Activated gamma-delta T cell treated with anti-CD3 and anti-CD28 coated beads, Interleukin-2, amount 50 U/mL, for 16 hours (primary cell): ENCODE measurements at places on chromosomes 6 and 20.

GRCh38 chr20:24747881-24748595 is 201.0 kb upstream of the CST7 start:
- no peak for DNase-seq

GRCh38 chr6:80544976-80545722 is 438.7 kb downstream of the BCKDHB start:
- no peak for DNase-seq

- DNase-seq: no peak
Observed at GRCh38 chr20:61887596-61888093, 178.0 kb downstream of the TAF4 start.

DNA sequence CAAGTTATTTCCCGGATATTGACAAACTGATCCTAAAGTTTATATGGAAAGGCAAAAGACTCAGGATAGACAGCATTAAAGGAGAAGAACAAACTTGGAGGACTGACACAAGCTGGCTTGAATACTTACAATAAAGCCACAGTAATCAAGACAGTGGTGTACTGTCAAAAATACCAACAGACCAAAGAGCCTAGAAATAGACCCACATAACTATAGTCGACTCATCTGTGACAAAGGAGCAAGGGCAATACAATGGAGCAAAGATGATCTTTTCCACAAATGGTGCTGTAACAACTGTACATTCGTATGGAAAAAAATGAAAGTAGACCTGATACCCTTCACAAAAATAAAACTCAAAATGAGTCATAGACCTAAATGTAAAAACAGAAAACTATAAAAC is 46.0 kb downstream of the ABHD12 start:
- DNase-seq: no peak

DNA sequence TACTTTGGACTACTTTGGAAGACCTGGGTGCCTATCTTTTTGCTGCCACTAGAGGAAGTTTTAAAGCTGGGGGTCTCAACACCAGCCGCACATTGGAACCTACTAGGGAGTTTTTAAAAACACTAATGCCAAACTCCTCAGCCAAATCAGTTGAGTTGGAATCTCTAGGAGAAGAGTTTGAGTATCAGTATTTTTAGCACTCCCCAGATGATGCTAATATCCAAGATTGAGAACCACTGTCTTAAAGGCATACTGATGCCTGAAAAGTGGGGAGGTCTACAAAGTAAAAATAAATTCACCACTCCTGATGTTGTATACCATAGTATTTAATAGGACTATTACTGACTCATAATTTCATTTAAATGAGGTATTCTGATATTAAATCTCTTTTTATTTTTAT is 62.9 kb upstream of the COL21A1 start:
- no peak for DNase-seq

DNA sequence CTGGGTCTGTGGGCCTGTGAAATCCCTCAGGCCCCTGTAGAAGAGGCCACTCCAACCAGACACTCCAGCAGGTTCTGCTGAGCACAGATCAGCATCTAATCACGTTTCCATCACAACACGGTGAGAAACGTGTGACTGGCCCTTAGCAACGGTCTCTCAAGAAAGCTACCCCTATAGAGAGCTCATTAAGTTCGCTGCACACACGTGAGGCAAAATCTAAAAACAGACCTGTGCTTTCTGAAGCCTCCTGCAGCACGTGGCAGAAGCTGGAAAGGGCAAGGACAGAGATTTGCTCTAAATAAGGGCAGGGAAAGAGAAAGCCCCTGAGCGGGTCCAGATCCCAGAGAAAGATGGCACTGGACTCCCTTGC is 56.5 kb downstream of the GPR6 start:
- DNase-seq: no peak

DNA sequence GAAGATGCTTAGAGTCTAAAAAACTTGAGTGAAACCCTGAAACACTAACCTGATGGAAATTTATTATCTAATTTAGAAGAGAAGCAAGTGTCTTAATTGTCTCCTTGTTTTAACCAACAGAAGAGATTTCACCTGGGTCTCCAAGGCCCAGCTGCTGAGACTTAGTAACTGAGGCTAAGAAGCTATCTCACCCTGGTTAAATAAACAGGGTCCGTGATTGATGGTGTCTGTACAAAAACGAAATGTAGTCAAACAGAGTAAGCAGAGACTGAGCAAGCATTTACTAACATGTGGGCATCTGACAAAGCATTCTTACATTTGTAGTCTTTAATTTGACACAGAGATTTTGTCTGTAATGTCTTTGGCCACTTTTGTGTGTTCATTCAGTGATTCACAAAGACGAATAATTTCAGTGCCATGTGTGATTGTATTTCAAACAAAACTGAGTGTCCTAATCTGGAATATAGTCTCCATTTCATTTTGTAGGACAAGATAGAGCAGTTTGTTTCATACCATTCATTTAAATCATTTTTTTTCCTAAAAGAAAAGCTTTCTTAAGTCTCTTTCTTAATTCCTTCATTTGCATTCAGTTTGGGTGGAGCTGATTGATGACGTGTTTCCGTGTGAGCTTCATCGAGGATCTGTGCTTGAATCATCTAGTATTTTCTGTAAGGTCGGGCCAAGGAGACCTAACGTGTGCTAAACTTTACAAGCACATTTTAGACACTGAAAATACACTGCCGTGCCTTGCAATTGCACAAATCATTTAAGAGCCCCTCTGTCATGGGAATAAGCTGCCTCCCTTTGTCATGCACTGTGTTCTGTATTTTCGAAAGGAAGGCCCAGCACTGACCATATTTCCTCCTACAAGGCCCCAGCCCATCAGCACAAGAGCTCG is 170.6 kb upstream of the QKI start:
- no peak for DNase-seq

DNA sequence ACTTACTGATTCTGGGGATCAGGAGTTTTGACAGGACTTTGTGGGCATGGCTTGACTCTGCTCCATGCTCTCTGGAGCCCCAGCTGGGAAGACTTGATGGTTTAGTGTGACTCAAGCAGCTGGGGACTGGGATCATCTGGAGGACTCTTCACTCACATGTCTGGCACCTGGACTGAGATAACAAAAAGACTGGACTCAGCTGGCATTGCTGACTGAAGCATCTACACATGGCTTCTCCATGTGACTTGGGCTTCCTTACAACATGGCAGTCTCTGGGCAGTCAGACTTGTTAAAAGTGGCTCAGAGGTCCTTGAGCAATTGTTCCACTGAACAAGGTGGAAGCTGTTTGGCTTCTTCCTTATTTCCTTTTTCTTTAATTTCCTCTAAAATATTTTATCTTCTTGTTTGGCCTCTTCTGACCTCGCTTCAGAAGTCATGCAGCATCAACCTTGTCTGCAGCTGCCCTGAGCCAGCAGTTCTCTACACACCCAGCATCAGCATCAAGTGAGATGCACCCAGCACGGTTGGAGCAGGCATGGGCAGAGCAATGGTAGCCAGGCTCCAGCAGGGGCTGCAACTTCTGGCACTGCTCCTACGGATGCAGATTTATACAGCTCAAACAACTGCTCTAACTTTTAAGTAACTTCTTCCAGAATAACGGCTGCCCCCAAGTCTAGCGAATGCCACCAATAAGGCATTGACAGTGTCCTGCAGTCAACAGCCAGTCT is 5.6 kb upstream of the HM13 start:
- DNase-seq: no peak

GRCh38 chr6:45555981-45556771 is 178.4 kb upstream of the SUPT3H start:
- no peak for DNase-seq

DNA sequence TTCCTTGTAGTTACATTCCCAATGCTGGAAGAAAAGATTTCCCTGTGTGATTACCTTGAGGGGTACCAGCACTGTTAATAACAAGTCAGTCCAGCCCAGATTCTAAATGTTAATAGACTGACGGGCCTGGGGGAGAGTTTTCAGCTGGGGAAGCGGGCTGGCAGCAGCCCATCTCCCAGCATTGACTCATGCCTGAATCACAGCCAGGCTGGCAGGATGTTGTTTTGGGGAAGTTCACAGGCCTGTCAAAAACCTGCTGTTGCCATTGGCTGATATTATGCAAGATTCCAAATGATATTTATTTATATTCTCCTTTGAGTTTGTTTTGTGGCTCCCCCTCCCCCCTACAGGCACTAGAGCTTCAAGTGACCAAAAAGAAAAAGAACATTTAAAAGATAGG is 213.9 kb upstream of the CNR1 start:
- no peak for DNase-seq

DNA sequence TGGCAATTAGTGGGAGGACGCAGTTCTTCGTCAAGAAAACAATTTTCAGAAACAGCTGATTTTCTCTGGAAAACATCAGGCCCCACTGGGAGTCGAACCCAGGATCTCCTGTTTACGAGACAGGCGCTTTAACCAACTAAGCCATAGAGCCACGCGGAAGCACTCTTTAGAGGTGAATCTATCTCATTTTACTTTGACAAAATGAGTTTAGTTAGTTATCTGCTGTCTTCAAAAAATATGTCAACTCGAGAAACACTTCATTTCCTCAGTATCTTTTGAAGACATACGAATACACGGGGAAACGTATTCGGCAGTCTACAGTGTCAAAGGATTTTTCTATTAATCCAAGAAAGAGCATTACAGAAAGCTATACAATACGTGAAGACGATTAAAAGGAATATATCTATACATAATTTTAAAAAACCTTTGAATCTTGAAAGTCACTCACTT is 26.7 kb downstream of the GPX6 start:
- DNase-seq: no peak

DNA sequence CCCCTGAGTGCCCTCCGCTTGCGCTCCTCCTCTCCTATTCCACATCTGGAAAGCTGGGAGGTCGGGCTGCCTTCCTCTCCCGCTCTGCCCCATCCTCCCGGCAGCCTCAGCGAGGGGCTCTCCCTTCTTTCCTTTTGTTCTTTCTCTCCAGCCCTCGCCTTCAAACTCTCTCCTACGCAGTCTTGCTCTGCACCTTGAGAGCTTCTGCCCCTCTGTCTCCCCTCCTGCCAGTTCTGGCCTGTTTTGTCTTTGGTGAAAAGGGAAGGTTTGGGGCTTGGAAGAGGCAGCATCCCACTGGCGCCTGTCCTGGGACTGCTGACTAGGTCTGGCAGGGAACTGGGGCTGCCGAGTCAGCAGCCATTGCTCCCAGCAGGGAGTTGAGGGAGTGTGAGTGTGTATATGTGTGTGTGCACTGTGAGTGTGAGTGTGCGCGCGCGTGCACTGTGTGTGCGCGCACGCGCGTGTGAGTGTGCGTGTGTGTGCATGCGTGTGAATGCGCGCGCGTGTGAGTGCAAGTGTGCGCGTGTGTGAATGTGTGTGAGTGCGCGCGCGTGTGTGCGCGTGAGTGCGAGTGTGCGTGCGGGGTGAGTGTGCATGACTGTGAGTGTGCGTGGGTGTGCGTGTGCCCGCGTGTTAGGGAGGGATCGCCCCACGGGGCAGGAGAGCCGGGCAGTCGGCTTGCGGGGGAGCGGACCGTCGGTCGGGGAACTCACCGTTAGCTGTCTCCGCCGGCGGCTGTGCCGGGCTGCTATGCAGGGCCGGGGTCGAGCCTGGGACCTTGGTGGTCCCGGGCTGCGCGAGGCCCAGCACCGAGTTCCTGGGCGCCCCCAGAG is 523 bp downstream of the CPXM1 start:
- no peak for DNase-seq

DNA sequence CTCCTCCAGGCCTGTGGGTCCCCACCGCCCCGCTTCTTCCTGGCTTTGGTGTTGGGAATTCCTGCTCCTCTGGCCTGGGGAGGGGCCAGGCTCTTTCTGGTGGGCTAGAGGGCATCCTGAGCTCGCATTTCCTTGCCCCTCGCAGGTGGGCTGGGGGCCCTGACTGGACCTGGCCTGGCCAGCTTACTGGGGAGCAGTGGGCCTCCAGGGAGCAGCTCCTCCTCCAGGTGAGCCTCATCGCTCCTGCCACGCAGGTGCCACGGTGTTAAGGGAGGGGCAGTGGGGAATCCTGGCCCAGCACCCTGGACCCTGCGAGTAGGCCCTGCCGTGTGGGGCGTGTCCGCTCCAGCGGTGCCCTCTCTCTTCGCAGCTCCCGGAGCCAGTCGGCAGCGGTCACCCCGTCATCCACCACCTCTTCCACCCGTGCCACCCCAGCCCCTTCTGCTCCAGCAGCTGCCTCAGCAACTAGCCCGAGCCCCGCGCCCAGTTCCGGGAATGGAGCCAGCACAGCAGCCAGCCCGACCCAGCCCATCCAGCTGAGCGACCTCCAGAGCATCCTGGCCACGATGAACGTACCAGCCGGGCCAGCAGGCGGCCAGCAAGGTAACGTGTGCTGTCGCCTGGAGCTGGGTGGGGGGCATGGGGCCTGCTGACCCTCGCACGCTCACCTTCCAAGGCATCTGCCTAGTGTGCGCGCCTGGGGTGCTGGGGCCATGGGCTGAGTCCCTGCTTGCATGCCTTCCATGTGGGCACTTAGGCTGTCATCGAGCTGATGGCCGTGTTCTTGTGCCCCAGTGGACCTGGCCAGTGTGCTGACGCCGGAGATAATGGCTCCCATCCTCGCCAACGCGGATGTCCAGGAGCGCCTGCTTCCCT is 4.7 kb downstream of the ADRM1 start:
- DNase-seq: no peak

GRCh38 chr6:144578385-144579350 is 293.5 kb downstream of the UTRN start:
- no peak for DNase-seq

DNA sequence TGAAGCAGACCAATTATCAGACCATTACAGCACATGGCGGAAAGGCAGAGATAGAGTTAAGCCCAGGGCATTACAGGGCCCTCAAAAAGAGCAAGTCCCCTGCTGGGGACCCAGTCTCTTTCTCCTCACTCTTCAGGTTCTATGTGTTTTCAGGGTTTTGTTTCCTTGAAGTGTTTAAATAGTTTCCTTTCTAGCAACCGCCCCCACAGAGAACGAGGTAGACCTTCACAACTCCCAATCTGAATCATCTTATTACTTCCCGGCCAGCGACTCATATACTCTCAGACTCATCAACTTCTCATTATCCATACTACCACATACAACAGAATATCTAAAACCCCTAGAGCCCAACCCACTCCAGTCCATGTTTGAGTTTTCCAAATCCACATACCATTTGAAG is 526.6 kb upstream of the ARID1B start:
- DNase-seq: no peak
